ENCODE measurements at places on chromosomes 3 and 15.
A peak's percentile ranks its signal among the peaks of the same experiment; 100 is the strongest.

DNA sequence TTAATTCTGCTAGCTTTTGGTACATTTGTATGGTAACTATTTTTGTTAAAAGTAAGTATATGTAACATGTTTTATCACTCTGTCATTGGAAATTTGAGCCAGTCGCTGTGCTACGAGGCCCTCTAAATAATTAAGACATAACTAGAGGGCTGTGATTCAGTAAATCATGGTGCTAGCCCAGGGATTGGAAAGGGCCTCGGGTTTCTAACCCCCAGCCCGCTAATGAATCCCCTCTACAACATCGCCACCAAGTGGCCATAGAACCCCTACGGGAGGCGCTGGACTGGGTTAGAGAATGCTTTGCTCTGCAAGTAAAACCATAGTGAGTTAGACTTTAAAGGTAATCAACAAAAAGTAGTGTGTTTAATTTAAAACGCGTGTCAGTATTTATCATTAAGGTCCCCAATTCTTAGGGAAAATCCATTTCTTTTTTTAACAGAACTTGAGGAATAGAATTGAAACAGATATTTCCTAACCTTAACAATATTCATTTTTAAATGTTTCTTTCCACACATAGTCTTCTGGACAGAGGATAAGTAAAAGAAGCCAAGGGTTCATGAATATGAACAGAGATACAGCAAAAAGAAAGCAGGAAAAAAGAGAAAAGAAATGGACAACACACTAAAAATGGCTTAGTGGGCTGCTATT, 744.7 kb downstream of the EPHA3 start:
- no peak for DNase-seq

DNA sequence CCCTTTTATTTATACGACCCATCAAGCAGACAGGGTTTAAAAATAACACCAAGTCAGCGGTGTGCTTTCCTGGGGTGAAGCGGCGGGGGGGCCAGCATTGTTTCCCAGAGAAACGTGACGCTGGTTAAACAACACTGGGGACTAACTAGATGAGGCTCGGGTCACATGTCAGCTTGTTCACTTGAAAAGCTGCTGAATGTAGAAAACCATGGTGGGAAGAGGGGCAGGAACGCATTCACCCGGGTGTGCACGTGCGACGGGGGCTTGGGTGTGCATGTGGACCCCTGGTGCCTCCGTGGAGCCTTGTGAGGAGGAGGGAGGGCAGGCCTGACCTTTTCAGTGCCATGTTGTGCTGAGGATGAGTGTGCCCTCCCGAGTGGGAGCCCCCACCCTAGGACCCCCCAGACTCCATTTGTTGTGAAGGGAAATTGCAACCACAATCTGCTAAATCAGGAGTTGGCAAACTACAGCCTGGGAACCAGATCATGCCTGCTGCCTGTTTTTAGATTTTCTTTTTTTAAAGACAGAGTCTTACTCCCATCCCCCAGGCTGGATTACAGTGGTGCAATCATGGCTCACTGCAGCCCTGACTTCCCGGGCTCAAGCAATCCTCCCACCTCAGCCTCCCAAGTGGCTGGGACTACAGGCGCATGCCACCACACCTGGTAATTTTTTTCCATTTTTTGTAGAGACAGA, 70.4 kb upstream of the CMTM7 start:
- no peak for DNase-seq

DNA sequence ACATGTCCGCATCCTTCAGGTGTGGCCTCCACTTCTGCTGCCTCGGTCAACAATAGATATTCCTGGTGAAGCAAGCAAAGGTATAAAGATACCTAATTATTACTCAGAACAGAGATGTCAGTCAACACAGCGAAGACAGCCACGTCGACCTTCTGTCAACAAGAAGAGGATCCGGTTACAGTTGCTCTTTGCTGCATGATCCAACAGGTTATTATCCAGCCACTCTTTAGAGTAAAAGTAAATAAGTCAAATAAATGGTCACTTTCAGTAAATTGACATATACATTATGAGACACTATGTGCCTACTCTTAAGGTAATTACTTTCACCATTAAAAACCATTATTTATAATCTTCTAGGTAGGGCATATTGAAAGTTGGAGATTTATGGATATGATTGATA, 356.8 kb upstream of the ATP11B start:
- no peak for DNase-seq

DNA sequence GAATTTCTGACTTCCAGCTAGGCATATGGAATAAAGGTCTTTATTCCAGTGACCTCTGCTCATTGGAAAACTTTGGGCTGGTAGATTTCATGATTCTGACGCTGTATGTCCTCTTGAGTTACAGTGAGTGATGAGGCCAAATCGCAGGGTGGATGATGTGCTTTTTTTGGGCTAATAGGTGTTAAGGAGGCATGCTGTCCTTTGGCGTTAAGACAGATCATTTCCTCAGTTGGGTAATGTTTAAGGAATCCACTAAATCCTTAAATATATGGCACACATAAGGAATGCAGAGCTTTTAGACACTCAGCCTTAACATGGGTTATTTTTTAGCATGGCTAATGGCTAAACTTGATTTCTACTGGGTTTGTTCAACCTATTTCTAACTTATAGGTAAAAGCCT, 87.9 kb downstream of the LPP start:
- no peak for DNase-seq

- peak; percentile 65 for DNase-seq
Measured at GRCh38 chr3:45462522-45463265, 74.3 kb downstream of the LARS2 start.

- DNase-seq: no peak
Measured at GRCh38 chr15:78325092-78325843, 14.9 kb upstream of the CRABP1 start.

DNA sequence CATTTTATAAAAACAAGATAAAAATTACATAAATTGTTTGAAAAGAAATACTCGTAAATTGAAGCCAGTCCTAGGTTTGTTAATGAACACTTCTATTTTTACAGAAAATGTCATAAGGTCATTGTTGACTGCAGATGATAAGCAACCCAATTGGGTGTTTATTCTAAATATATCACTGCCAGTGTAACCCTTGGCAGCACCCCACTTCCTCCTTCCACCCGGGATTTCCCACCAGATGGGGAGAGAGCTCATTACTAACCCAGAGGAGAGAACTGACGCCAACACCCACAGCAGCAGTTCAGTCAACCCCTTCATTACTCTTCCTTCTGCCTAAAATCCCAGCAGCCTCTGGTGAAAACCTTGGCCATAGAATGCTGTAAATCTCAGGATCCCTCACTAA, 307.6 kb downstream of the GAP43 start:
- DNase-seq: no peak

GRCh38 chr15:31297575-31298456, 28.8 kb upstream of the KLF13 start:
- no peak for DNase-seq

- no peak for DNase-seq
Measured at GRCh38 chr3:147298511-147298982, 107.8 kb downstream of the ZIC4 start.

GRCh38 chr3:172033396-172033795, 6.0 kb upstream of the FNDC3B start:
- no peak for DNase-seq

DNA sequence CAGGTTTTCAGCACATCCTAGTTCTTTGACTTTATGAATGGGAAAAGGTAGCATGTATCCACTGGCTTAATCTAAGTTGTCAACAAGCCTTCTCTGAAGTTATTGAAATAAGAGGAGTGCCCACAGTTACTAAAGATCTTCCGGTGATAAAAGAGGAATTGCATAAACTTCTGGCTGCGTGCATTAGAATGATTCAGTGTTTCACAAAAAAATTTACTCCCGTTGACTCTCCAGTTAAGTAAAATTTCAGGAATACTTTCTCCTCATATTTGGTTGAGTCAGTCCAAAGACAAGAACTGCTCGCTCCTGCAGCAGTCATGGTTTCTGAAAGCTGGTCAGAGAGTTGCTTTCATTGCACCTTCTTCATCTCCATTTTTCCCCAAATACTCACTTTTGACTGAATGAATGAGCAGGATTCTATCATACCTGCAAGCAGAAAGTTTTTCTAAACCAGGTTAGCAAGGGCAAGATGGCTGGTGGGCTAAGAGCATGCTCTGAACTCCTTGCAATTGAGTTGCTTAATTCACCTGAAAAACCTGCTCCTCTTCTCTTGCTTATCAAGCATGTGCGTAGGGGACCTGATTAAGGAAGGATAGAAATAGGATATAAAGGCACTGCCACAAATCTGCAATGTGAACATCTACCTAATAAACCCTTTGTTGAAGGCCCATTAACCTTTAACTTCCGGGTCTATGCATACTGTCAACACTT, 64.2 kb upstream of the TIMP4 start:
- no peak for DNase-seq

DNA sequence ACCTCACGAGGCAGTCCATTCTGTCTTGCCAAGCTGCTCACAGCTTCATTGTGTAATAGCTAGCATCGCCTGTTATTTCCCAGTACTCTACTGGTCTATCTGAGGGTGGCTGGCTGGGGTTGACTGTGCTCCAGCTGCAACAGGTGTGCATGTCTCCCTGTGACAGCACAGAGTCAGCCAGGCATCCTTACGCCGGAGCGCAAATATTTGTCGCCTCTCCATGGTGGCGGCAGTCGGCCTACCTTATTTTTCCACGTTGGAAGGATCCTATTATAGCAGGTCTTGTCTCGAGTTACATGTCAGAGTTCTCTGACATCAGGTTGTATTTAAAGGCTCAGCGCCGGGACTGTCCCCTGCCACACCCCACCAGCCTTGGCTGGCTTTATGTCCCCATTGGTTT, 307.1 kb downstream of the TLE3 start:
- DNase-seq: no peak

GRCh38 chr3:196317687-196318467, at the start of gene DYNLT2B:
Gene DYNLT2B (minus strand): TSS chr3:196318240. CDS start chr3:196318152, 88 bp downstream.
- peak; percentile 97 for DNase-seq

- no peak for DNase-seq
Measured at GRCh38 chr3:53721187-53722119, 124.8 kb downstream of the CHDH start.
